ENCODE measurements at places on chromosomes 3 and 15.
A peak's percentile ranks its signal among the peaks of the same experiment; 100 is the strongest.

DNA sequence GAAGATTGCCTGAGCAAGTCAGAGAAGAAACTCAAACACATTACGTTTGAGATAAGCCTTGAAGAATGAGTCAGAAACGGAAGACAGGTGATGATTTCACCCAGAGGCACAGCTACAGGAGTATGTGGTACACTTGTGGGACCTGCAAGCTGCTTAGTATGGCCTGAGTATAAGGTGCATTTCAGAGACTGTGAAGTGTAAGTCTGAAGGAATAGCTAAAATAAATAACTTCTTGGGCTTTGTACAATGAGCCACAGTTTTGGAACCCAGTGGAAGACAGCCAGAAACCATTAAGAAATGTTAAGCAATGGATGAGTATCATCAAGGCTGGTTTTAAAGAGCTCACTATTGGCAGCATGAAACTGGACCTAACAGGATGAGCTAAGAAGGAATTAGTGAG lies 826.2 kb downstream of the ROBO1 start:
- H3K36me3 ChIP-seq: no peaks in the 10 kb centered on the region
- no peak overlapping the region for H3K27ac ChIP-seq
- H3K4me1 ChIP-seq: no peaks in the 10 kb centered on the region
- H3K4me3 ChIP-seq: no peak overlapping the region

DNA sequence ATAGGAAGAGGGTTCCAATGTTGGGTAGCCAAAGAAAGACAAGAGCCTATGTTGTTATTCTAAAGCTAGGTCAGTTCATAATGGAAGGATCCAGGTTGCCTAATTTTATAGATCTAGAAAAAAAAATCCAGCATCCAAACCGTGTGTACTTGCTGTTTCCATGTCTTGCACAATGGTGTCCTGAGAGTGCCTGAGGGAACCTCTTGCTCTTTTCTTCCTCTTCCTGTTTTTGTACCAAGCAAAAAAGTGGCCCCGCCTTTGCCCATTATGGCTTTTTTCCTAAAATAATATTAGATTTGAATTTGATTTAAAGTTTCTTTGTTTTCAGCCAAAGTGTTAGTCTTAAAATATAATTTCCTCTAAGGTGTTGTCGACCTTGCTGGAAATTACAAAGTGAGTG lies 224.4 kb downstream of the RYR3 start:
- no peak for DNase-seq
- no peak overlapping the region for H3K4me3 ChIP-seq
- no peak overlapping the region for H3K27ac ChIP-seq
- H3K27me3 ChIP-seq: no peaks in the 10 kb centered on the region

DNA sequence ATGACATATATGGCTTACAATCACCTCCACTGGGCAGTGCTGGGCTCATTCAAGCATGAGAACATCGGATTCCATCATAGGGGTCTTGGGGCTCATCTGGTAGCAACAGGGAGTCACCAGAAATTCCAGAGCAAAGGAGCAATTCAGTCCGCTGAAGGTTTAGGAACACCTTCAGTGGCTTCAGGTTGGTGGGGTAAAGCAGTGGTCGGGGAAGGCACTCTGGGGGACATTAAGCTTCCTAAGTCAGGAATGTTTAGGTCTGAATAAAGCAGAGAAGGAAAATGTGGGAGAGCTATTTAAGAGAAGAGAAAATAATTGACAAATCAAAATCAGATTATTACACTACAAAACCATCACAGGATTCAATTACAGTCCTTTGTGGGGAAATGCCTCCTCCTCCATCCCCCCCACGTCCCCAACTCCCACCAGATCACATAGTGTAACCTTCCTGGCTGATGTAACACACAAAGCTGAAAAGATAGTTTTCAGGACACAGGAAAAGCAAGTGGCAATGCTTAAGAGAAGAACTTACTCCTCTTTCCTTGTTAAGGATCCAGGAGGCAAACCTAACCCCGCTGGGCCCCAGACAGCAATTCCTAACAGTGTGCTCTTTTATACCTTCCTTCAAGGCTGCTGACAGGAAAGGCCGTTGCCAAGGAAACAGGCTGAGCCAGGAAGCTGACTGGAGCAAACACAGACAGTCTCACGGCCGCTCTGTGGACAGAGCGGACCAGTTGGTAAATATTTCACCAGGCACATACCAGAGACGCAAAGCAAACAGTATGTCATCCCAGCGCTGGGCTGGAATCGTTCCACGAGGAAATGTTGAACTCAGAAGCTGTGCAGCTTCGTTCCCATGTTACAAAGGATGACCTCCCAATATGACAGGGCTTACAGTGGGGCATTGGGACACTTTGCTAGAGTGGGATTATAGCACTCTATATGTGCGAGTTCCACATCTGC lies 57.5 kb upstream of the LMCD1 start:
- DNase-seq: no peak
- H3K36me3 ChIP-seq: no peaks in the 10 kb centered on the region
- peaks cover 1% of the 10 kb centered on the region for H3K27me3 ChIP-seq
- no peaks in the 10 kb centered on the region for H3K4me1 ChIP-seq
- H3K4me3 ChIP-seq: no peak overlapping the region

- H3K27me3 ChIP-seq: no peaks in the 10 kb centered on the region
- DNase-seq: no peak
- H3K4me1 ChIP-seq: no peaks in the 10 kb centered on the region
- no peaks in the 10 kb centered on the region for H3K36me3 ChIP-seq
- no peak overlapping the region for H3K27ac ChIP-seq
- H3K4me3 ChIP-seq: no peak overlapping the region
Measured at GRCh38 chr3:118544458-118544857, 490.2 kb downstream of the IGSF11 start.

GRCh38 chr3:71599416-71599815 lies 15.9 kb upstream of the FOXP1 start:
- peaks cover 4% of the 10 kb centered on the region for H3K36me3 ChIP-seq
- peaks cover 7% of the 10 kb centered on the region for H3K4me1 ChIP-seq
- H3K27ac ChIP-seq: no peak overlapping the region
- DNase-seq: no peak
- no peak overlapping the region for H3K4me3 ChIP-seq

GRCh38 chr15:91068436-91068835 lies 31.6 kb upstream of the SV2B start:
- no peak overlapping the region for H3K27ac ChIP-seq
- no peak overlapping the region for H3K4me3 ChIP-seq
- DNase-seq: no peak
- peaks cover 37% of the 10 kb centered on the region for H3K27me3 ChIP-seq

DNA sequence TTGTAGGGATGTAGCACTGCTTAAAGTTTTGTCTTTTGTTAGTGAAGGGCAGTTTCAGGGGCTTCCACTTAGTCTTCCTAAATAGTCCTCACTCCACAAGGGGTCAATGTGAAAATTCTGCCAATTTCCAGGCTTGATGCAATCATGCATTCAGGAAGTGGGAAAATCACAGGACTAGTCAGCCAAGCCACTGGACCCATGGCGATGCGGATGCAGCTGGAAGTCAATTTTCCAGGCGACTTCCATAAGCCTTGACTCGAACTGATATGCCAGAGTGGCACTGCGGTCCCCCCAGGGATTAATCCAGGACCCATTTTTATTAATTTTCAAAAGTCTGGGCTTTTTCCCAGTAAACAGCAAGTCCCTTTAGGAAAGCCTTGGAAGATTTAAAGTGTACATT lies 26.1 kb downstream of the GBE1 start:
- H3K4me1 ChIP-seq: peaks cover 7% of the 10 kb centered on the region
- H3K27me3 ChIP-seq: no peaks in the 10 kb centered on the region
- DNase-seq: no peak
- H3K27ac ChIP-seq: no peak overlapping the region
- peaks cover 6% of the 10 kb centered on the region for H3K36me3 ChIP-seq
- H3K4me3 ChIP-seq: no peak overlapping the region

DNA sequence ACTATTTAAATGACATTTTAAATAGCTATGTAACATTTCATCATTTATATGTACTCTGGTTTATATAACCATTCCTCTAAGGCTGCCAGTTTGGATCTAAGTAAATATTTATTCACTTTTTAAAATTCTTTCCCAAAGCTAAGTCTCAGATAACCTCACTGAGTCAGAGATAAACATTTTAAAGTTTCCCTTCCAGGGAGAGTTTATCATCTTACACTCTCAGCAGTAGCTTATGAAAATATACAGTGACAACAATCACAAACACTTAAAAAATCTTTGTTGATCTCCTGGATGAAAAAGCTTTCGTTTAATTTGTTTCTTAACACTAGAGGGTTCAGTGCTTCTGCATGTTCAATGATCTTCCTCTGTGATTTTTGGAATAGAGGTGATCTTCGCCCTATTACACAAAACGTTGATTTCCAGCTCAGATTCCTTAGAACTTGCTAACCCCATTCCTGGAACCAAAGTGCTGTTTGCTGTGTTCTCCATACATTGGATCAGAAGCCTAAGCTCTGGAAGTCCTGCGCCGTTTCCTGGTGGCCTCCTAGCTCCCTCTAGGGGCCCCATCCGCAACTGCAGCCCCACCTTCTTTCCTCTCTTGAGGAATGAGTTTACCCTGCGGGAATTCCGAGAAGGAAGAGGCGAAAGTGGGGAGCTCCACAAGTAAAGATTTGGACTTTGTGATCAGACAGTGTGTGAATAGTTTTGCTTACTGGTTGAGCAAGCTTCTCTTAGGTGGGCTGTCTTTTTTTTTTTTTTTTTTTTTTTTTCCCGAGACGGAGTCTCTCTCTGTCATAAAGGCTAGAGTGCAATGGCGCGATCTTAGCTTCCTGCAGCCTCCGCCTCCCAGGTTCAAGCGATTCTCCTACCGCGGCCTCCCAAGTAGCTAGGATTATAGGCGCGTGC lies 29.3 kb upstream of the SACM1L start:
- H3K4me1 ChIP-seq: peaks cover 25% of the 10 kb centered on the region
- peaks cover 4% of the 10 kb centered on the region for H3K36me3 ChIP-seq
- no peaks in the 10 kb centered on the region for H3K27me3 ChIP-seq
- DNase-seq: peak; percentile 39

- no peak for DNase-seq
- H3K4me1 ChIP-seq: no peaks in the 10 kb centered on the region
- no peaks in the 10 kb centered on the region for H3K36me3 ChIP-seq
Measured at GRCh38 chr15:37229855-37230619, 129.7 kb upstream of the MEIS2 start.
